CD8-positive, alpha-beta memory T cell (primary cell): ENCODE measurements at places on chromosomes 3 and 15.

- H3K27ac ChIP-seq = peak overlapping the region; percentile 25
- H3K27me3 ChIP-seq = no peaks in the 10 kb centered on the region
- H3K4me1 ChIP-seq = peaks cover 6% of the 10 kb centered on the region
- no peaks in the 10 kb centered on the region for H3K36me3 ChIP-seq
- DNase-seq = no peak
These were observed 15.5 kb downstream of the CCR5 start for GRCh38 chr3:46386205-46386604.

- no peak for DNase-seq
- peaks cover 15% of the 10 kb centered on the region for H3K4me1 ChIP-seq
- H3K4me3 ChIP-seq = no peak overlapping the region
These were observed 25.8 kb upstream of the POLG start for GRCh38 chr15:89360294-89360971.

DNA sequence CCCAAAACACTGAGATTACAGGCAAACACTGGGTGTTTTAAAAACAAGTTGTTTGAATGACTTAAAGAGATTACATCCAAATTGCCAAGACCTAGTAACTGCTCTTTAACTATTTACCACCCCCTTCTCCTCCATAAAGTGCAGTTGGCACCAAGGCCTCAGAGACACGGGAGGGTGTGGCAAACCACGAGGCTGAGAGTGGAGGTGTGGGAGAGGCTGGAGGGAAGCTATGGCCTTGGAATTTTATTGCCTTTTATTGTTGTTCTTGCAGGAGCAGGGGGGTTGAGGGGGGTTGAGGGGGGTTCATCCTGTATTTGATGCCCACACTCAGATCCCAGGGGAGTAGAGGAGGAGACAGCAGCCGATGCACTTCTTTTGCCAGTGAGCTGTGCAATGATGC, 75.9 kb upstream of the CTDSPL start:
- H3K36me3 ChIP-seq = no peaks in the 10 kb centered on the region
- no peak overlapping the region for H3K27ac ChIP-seq
- no peak overlapping the region for H3K4me3 ChIP-seq
- H3K27me3 ChIP-seq = no peaks in the 10 kb centered on the region
- H3K4me1 ChIP-seq = no peaks in the 10 kb centered on the region

- DNase-seq = no peak
- no peaks in the 10 kb centered on the region for H3K27me3 ChIP-seq
- H3K36me3 ChIP-seq = no peaks in the 10 kb centered on the region
- no peak overlapping the region for H3K4me3 ChIP-seq
- no peaks in the 10 kb centered on the region for H3K4me1 ChIP-seq
- no peak overlapping the region for H3K27ac ChIP-seq
These were observed 497.7 kb upstream of the THBS1 start for GRCh38 chr15:39083213-39083612.
